ENCODE measurements at places on chromosomes 3 and 15.

DNA sequence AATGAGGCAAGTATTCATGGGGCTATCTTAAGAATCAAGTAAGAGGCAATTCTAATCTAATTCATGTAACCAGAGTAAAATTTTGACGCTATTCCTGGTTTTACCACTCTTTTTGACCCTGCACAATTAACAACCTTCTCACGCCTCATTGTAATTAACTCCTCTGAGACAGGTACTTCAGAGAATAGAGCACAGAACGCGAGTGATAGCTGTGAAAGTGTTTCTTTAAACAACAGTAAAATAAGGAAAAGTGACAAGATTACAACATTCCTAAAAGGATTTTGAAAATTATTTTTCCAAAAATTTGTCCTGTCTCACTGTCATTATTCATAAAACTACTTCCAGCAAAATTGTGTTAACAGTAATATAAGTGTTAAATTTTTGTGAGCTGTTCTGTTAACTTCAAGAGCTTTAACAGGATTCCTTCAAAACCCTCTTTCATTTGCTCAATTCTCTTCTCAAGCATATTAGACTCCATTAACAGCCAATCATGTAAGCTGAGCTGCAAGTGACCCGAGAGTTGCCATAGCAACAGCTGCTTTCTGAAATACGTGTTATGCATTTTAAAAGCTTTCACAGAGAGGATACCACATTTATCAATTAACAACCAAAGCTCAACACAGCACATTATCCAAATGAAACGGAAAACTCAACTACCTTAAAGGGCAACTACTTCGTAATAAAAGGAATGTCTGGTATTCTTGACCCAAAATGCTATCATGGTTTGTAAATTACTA is 93.1 kb downstream of the STAG1 start:
- DNase-seq, result peak; percentile 26

DNA sequence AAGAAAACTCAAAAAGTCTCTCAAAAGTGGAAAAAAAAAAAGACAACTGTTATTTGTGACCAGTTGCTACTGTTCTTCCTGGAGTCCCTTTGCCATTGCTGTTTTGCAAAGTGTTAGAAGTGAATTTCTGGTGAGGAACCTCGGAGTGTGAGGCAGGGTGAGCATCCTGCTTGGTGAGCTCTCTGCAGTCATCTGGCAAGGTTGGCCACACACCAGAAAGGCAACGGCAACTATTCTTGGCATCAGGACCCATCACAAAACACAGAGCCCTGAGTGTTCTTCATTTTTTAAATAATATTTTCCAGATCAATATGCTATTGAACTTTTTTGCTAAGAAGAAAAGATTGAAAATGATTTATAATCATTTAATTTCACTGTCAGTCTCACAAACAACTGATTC is 60.7 kb downstream of the CGNL1 start:
- DNase-seq, result no peak

- no peak for DNase-seq
Observed at GRCh38 chr3:144499001-144499930, 527.6 kb downstream of the DIPK2A start.

DNA sequence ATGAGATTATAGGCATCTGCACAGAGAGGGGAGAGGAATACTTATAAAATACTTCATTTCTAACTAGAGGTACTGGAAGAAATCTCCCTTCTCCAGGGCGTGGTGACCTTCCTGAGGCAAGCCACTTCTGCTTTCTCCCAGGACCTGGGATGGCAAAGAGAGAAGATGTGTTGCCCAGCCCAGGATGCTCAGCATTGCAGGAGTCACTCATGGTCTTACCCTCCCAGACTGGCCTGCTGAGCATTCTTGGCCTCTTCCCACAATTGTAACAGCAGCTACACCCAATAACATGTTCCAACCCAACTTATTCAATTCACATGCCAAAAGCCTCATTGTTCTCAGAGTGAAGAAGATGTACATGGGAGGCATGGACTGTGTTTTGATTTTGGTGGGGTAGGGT is 37.9 kb downstream of the IL20RB start:
- DNase-seq, result no peak

DNA sequence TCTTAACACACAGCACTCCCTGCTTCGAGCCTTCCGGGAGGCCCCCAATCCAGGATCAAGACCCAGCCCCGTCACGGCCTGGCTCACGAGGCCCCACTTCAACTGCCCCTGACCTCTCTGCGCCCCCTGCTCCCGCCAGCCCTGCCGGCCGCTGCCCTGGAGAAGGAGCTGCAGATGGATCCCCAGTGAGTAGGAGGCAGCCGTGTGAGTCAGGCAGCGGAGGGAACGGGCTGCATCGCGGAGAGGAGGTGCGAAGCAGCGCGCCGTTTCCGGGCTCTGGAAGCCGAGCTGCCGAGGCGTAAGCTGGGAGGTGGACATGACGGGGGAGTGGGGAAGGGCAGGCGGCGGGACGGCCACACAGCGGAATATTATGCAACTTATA is 133.4 kb downstream of the TPRA1 start:
- DNase-seq, result no peak

DNA sequence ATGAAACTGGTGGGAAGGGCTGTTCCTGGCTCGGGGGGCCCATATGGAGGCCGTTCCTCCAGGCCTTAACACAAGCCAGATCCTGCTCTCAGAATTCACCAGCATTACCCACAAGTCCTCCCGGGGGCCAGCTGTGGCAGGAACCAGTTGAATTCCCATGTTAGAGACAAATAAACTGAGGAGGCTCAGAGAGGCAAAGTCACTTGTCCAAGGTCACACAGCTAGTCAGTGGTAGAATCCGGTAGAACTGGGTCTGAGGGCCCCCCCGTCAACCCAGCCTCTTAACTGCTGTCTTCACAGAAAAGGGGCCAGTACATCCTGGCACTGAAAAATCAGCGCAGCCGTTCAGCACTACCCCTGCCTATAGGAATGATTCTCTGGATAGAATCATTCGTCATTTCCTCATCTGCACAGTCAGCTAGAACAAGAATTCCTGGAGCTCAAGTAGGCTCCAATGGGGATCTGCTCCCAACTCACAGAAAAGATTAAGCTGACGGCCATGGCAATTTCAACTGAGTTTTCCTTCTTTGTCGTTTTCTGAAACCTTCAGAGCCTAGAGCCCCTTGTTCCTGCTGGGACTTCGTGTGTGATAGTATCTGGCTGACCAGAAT is 12.2 kb upstream of the TSEN2 start:
- DNase-seq, result no peak

GRCh38 chr3:71916747-71917369 is 131.9 kb upstream of the PROK2 start:
- DNase-seq, result no peak

- DNase-seq, result no peak
Observed at GRCh38 chr15:101295607-101296161, 636 bp upstream of the SNRPA1 start.

GRCh38 chr15:84685304-84685703 is 27.3 kb upstream of the NMB start:
- no peak for DNase-seq

DNA sequence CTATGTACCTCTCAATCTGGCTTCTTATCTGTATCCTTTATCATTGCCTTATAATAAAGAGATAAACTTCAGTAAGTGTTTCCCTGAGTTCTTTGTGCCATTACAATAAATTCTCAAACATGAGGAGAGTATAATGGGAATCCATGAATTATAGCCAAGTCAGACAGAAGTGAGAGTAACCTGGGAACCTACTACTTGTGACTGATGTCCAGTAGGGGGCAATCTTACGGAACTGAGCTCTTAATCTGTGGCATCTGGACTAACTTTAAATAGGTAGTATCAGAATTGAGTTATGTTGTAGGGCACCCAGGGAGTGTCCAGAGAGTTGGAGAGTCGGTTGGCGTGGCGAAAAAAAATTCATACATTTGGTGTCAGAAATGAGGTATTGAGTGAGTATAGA is 542.6 kb downstream of the ZBBX start:
- no peak for DNase-seq

GRCh38 chr3:44248152-44248551 is 6.5 kb downstream of the TOPAZ1 start:
- DNase-seq, result no peak

GRCh38 chr3:8746780-8747345 is 13.3 kb downstream of the CAV3 start:
- no peak for DNase-seq

DNA sequence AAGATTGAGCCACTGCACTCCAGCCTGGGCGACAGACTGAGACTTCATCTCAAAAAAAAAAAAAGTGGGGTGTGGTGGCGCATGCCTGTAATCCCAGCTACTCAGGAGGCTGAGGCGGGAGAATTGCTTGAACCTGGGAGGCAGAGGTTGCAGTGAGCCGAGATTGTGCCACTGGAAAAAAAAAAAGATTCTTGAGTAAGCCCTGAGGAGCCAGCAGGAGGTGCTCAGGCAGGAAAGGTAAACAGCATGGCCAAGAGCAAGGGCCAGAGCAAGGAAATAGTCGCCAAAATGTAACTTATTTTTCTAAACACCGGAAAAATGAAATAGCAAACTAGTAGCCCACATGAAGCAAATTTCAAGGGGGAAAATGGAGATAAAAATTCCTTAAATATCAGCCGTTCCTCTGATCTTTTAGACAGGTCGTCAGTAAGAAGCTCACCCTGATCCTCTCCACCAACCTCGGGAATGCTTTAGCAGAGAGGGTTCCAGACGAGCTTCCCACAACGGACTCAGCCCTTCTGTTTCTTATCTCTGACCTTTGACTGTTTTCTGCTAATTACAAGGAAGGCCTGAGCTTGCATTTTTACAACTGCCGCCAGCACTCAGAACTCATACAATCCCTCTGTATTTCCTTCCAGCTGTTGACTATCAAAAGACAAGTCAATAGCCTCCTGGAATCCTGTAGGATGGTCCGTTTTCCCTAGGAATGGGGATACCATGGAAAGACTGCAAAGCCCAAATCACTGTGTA is 45.0 kb upstream of the AKAP13 start:
- no peak for DNase-seq

DNA sequence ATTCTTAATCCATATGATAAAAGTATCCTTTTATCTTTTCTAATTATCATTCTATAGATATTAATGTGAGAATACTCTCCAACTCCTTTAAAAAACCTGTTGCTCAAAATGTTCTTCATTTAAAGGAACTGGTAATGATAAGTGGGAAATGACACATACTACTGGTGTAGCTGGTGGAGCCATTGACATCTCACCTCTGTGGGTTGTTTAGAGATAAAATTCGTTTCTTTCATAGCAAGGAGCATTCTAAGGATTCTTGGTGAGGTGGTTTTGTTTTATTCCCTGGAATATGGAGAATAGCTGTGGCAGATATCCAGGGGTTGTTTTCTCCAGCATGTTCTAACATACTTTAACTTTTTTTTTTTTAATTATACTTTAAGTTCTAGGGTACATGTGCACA is 299.8 kb upstream of the THBS1 start:
- no peak for DNase-seq

DNA sequence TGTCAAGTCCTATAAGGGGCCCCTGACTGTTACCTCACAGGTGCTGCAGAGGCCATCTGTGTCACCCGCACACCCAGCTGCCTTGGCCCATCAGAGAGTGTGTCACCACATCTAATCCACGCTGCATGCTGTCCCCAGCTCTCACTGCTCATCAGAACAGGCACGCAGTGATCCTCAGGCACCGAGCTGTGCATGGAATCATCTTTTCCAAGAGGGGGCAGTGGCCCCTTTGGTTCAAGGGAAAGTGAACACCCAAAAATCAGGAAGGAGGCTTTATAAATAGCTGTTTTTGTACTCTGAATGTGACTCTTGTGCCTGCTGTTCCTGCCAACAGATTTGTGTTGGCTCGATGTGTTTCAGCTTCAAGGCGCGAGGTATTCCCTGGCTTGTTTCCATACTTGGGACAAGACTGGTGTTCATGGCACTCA is 110.3 kb upstream of the ETV5 start:
- peak; percentile 56 for DNase-seq

- no peak for DNase-seq
Observed at GRCh38 chr3:167375478-167375877, 4.6 kb downstream of the ZBBX start.

GRCh38 chr15:79034284-79034683 is 56.3 kb downstream of the RASGRF1 start:
- DNase-seq, result no peak

GRCh38 chr15:73075160-73075859 is 23.0 kb downstream of the NEO1 start:
- no peak for DNase-seq

- DNase-seq, result no peak
Observed at GRCh38 chr3:187019542-187020072, 89.3 kb downstream of the ST6GAL1 start.

DNA sequence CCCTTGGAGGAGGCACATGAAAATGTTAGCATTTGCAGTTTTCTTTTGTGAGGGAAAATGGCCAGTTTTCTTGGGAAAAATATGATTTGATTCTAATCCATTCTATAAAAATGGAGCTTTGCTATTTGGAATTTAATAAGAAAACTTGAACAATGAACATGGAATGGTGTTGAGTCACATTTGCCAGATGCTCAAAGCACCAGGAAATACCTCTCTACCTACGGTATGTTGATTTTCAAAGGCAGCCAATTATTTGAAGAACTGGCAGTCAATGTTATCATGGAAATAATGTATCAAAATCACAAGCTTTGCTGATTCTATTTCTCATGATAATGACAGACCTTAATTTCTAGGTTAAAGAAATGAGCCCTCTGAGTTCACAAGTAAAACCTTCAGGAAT is 14.9 kb downstream of the NME9 start:
- no peak for DNase-seq

GRCh38 chr15:71278989-71279756 is 163.9 kb downstream of the THSD4 start:
- DNase-seq, result peak; percentile 78

DNA sequence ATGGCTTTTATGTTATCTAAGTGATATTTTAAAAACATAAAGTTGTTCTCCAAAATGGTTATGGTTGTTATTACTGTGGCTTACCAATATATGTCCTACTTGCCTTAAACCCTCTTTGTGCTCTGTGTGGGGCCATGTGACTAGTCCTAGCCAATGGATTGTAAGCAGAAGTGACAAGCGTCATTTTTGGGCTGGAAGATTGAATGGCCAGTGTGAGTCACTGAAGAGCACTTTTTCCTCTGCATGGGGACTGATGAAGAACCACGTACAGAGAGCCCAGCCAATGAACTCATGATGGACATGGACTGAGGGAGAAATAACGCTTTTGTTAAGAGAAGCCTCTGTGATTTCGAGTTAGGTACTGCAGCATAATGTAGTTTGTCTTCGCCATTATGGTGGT is 332.7 kb downstream of the EDEM1 start:
- no peak for DNase-seq

- DNase-seq, result peak; percentile 65
Observed at GRCh38 chr15:71743861-71744382, 66.4 kb upstream of the NR2E3 start.

- DNase-seq, result no peak
Observed at GRCh38 chr3:56688191-56688590, 5.1 kb upstream of the TASOR start.

- no peak for DNase-seq
Observed at GRCh38 chr15:76282465-76282864, 28.8 kb downstream of the ETFA start.
